ENCODE measurements at places on chromosomes 2 and 18.

DNA sequence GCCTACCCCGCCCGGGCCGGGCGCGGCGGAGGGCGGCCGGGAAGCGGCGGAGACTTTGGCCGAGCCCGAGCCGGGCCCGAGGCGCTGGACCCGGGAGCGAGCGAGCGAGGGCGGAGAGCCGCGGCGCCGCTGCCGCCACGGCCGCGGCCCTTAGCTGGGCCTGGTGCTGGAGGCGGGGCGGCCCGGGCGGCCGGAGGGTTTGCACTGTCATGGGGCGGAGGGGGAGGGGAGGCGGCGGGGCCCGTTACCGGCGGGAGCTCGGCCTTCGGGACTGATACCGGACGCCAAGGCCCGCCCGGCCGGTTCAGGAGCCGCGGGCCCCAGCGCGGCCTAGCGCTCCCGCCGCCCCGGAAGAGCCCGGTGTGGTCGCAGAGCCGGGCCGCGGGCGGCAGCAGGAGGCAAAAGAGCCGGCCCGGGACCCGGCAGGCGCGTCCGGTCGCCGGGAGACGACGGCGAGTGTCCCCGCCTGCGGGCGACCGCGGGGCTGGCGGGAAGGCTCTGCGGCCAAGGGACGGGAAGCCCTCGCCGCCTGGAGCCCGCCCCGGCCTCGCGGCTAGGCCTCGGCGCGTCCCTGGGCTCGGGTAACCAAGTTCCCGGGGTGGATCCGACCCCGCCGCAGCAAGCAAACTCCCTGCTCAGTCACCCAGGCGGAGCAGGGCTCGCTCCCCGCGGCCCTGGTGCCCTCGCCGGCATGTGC, 697 bp downstream of the KCMF1 start:
- peak overlapping the region; percentile 94 for H3K27ac ChIP-seq
- H3K27me3 ChIP-seq, result no peaks in the 10 kb centered on the region
- peak overlapping the region; percentile 99 for H3K4me3 ChIP-seq
- H3K4me1 ChIP-seq, result peaks cover 15% of the 10 kb centered on the region
- no peak for DNase-seq

- no peak overlapping the region for H3K27ac ChIP-seq
- H3K4me1 ChIP-seq, result peaks cover 9% of the 10 kb centered on the region
- DNase-seq, result no peak
- H3K4me3 ChIP-seq, result no peak overlapping the region
- no peaks in the 10 kb centered on the region for H3K36me3 ChIP-seq
Observed at GRCh38 chr2:99886418-99886817, 256.0 kb downstream of the AFF3 start.

DNA sequence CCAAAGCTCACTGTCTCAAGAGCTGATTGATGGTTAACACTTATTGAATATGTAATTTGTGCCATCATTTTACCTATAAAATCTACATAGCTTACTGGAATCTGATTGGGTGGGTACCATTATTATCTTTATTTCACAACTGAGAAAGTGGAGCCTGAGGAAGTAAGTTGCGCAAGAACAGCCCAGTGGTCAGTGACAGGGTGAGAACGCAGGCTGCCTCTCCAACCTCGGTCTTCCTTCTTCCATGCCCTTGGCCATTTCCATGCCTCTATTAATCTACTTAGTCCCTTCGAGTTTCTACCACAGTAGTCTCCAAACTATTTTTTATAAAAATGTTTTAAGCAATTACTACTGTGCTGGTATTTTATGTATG, 390.9 kb upstream of the VWC2L start:
- peak overlapping the region; percentile 62 for H3K27ac ChIP-seq
- no peak overlapping the region for H3K4me3 ChIP-seq
- peaks cover 11% of the 10 kb centered on the region for H3K4me1 ChIP-seq
- H3K27me3 ChIP-seq, result no peaks in the 10 kb centered on the region

DNA sequence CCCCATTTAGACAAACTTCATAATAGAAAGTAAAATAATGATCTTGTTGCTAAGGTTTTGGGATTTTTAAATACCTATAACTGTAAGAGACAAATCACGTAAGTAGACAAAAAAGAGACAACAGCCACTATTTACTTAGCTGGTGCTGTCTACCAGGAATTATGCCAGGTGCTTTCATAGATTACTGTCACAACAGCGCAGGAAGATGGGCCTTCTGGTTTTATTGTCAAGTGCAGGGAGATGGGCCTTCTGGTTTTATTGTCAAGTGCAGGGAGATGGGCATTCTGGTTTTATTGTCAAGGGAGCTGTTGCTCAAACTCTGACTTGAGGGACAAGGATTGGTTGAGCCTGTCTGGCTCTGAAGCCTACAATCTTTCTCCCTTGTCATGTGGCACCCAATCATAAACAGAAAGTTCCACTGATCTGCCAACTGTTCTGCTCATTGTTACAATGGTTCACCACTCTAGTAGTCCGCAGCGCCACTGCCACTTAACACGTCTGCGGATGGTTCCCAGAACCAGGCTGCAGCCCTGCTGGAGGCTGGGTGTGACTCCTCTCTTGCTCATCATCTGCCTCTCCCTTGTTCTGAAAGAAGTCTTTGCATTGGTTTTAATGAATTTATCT, 95.0 kb downstream of the RNF144A start:
- H3K36me3 ChIP-seq, result no peaks in the 10 kb centered on the region
- no peak for DNase-seq
- peaks cover 20% of the 10 kb centered on the region for H3K4me1 ChIP-seq
- peak overlapping the region; percentile 34 for H3K27ac ChIP-seq
